ENCODE measurements at places on chromosomes 11 and 22.

GRCh38 chr11:71467164-71467563 is 14.2 kb downstream of the NADSYN1 start:
- DNase-seq: no peak

- DNase-seq: no peak
Observed at GRCh38 chr22:42277988-42278776, 7.7 kb upstream of the TCF20 start.

- no peak for DNase-seq
Observed at GRCh38 chr22:42623756-42624441, 9.2 kb upstream of the POLDIP3 start.

GRCh38 chr22:31726692-31727091 is 23.2 kb downstream of the PRR14L start:
- no peak for DNase-seq

DNA sequence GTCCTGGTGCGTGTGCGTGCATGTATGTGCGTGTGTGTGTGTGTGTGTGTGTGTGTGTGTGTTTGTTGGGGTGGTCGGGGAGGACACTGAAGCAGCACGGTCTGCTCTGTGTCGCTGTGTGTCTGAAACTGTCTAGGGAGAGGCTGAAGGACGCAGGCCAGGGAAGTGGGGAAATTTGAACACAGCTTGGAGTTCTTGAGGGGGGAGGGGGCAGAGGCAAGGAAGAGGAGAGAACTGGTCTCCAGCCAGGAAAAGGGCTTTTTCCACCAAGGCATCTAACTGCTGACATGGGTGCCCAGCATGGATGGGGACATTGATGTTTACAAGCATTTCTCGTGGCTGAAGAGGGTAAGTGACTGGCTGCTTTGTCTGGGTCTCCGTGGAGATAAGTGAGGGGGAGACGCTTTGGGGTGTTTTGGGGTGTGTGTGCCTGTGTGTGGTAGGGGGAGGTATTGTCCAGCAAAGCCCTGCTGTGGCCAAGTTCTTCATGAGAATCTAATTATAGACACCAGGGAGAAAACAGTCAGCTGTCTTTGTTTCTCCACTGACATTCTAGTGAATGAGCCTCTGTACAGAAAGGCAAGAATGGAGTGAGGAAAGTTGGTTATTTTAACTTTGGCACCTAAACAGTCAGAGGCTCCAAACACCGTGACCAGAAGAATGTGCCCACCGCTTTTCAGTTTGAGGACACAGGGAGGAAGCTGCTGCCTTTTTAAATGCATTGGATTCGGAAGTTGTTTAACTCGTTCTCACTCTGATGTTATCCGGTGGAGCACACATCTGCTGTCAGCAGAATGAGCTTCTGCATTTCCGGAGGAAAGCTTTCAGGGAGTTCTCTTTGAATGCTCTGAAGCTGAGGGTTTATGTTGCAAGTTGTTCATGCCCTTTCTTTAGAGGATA is 63.7 kb downstream of the PPFIBP2 start:
- DNase-seq: peak; percentile 65

- DNase-seq: peak; percentile 10
Observed at GRCh38 chr22:40911772-40912171, 39.4 kb upstream of the RBX1 start.

- DNase-seq: no peak
Observed at GRCh38 chr22:22239311-22239939, 5.2 kb upstream of the VPREB1 start.

DNA sequence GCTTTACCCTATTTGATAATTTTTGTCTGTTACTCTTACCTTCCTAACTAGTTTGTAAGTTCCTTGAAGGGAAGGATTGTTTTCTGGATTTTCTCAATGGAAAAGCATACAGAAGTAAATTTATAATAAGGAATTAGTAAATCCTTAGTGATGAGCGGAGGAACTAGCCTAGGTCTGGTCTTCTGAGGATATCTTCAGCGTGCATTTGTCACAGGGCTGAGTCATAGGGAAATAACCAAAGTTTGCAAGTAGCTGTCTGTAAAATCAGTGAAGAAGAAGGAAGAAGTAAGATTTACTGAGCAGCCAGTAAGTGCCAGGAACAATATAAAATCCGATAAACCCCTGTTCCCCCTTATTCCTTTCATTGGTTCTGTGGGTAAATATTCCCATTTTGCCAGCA is 162.7 kb upstream of the SORL1-AS1 start:
- DNase-seq: no peak

GRCh38 chr11:64644647-64645275 is 53.7 kb downstream of the SLC22A12 start:
- DNase-seq: no peak

DNA sequence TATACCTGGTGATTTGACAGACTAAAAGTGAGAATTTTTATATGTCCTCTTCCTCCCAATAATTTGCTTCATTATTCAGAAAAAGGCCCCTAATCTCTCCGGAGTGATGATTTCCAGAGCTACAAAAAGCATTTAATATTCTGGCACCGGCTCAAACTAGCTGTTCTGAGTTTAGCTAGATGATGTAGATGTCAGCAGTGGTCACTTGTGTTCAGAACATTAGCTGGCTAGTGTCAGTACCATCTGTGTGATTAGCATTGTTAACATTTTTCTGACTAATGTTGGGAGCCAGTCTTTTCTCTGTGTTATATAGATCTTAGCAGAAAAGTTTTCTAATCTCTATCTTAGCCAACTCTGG is 68.7 kb upstream of the RRM1 start:
- peak; percentile 35 for DNase-seq

- DNase-seq: peak; percentile 48
Observed at GRCh38 chr11:76347466-76347865, 33.5 kb downstream of the THAP12 start.

- DNase-seq: peak; percentile 23
Observed at GRCh38 chr11:88178191-88178590, 2.9 kb upstream of the RAB38 start.

DNA sequence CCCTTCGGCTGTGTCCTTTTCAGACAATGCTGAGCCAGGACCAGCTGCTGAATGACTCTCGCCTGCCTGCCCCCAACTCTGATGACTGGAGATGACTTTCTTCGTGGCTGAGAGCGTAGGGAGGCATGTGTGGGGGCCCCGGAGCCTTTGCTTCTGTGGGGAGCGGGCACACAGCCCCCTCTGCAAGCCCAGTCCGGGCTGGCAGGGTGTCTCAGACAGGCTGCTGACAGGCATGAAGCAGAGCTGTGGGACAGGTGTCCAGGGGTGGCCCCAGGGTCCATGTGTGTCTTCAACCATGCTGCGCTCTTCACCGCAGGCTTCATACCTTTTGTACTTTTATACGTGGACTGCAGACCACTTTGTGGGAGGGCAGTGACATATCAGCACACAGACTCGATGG is 16.6 kb downstream of the CYB5R2 start:
- no peak for DNase-seq

All from fibroblast of gingiva (primary cell).